ENCODE measurements at places on chromosomes 5 and 9. TPM values are rescaled to one million over a fixed set of nuclear protein-coding genes. Genes with fewer than 3 reads are reported as not detected.

F2R gene
- 70.8 TPM for total RNA-seq

OLFM1 gene
- 5.5 TPM for total RNA-seq

NOXA1 gene
- total RNA-seq = 0.57 TPM

HEMGN gene
- not detected for total RNA-seq

RAD1 gene
- total RNA-seq = 64.1 TPM

SDHA gene
- 130 TPM for total RNA-seq

GMCL2 gene
- total RNA-seq = not detected

SEMA5A gene
- total RNA-seq = 5.3 TPM

AQP7 gene
- 0.09 TPM for total RNA-seq

BHMT2 gene
- 3.4 TPM for total RNA-seq

TDRD7 gene
- total RNA-seq = 7.2 TPM

PTGES2 gene
- 69.4 TPM for total RNA-seq

TMEM252 gene
- total RNA-seq = not detected

HK3 gene
- not detected for total RNA-seq

PCDHGA10 gene
- 4.3 TPM for total RNA-seq

SPINK7 gene
- total RNA-seq = not detected

All from smooth muscle cell of bladder (primary cell).